ENCODE measurements at places on chromosomes 13 and 19.

DNA sequence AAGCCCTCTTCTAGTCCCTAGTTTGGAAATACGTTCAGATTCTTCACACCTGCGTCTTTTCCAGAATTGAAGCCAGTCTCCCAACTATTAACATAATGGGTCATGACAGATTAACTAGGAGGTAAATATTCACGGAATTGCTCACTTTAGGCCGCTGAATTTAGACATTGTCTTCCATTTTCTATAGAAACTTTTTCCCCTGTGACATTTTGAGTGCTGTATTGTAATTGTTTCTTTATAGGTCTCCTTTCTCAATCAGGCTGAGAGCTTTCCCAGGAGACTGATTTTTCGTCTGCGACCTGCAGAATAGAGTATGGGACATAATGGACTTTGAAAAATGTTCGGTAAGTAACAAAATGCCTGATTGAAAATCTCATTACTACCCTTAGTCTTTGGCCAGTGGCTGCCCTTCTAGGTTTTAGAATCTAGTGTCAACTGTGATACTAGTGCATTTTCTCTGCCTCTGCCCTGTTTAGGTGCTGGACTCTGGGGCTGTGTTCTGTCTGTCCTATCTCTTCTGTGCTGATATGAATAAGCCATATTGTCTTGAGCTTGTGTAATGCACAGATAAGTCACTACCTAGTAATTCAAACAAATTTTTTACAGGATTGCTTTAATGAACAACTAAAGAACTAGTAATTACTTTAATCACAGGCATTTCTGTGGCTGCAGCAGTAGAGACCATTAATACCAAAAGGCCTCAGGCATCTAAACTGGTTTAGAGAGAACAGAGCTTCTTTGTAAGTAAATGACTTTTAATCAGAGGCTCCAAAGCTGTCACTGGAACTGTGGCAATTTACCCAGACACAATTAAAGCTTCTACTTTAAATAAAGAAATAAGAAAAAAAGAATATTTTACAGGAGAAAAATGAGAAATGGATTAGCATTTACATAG lies 122.4 kb upstream of the FREM2 start:
- DNase-seq: peak; percentile 46

DNA sequence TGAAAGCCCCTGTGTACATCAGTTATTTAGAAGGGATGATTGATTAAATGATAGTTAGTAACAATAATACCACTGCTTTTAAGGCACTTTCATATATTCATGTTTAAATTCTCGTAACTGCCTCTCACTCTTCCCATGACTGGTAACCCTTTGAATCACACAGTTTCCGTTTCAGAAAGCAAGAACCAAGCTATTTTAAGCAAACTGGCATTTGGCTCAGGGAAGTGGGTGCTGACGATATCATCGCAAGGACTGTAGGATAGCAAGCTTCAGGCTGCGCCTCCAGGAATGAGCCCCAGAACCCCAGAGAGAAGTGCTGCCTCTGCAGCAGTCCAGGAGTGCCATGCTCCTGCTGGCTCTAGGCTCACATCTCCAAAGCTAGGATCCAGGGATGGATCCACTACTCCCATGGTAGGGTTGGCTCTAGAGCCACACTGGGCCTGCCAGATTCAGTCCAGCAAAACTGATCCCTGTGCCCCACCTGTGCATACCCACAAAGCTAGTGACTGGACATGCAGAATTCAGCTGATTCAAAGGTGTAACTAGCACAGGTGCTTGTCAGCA lies 313.5 kb downstream of the SLC7A1 start:
- no peak for DNase-seq

DNA sequence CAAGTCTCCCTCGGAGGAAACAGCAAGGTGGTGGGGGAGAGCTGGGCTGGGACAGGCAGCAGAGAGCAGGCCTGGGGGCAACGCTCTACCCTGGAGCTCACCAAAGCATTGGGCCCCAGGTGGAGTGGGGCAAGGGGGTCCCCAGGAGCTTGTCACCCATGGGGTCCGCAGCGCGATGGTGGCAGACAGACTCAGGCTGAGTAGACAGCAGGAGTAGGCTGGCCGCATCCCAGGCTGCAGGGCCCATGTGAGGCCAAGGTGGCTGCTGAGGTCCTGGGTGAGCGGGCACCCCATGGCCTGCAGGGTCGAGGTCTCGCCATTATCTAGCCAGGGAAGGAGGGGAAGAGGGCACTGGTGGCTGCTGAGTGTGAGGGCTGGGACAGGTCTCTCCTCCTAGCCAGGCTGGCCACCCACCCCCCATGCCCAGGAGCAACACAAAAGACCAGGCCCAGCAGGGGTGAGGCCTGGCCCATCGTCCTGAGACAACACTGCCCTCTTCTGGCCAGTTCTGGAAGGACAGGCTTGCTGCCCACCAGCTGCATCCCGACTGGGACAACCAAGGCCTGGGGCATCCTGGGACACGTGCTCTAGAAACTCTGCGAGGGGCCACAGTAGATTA lies 33.1 kb downstream of the CEBPG start:
- peak; percentile 55 for DNase-seq

- DNase-seq: peak; percentile 37
These were observed 539 bp downstream of the PLD3 start for GRCh38 chr19:40348961-40349507.

DNA sequence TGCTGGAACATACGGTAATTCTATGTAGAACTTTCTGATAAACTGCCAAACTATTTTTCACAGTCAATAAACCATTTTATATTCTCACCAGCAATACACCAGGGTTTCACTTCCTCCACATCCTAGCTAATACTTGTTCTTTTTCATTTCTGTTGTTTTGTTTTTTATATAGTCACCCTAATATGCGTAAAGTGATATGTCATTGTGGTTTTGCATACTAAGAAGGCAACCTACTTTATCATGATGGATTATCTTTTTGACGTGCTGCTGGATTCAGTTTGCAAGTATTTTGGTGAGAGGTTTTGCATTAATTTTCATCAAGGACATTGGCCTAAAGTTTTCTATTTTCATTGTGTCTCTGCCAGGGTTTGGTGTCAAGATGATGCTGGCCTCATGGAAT lies 1384.1 kb downstream of the UQCRFS1 start:
- no peak for DNase-seq

- DNase-seq: no peak
These were observed 3.2 kb downstream of the ZNF441 start for GRCh38 chr19:11769995-11770394.

DNA sequence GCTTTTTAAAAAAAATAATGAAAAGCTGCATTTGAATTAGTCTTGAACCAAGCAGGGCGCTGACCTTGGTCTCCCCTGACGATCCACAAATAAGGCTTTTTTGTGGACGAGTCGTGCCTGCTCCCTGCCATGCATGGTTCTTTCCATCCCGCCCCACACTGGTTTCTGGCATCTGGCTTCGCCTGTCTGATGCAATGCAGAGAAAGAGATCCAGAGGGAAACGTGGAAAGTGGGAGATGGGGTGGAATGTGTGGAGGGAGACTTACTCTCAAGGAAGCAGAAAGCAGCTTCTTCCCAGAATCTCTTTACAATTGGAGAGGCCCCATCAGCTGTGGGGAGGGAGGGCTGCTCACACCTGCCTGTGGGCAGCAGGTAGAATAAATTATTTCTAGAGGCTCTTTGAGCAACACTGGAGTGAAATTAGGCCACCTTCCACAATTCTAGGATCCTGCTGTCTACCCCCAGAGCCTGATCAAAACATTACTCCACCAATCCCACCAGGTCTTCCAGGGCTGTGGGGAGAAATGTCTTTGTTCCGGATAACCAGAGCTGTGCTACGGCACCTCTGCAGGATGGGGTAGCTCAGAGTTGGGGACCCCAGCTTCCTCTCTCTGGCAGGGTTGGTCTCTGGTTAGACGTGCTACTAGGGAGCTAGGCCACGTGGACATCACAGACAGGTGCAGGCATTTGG lies 183.5 kb downstream of the UQCRFS1 start:
- DNase-seq: no peak

GRCh38 chr19:34082289-34083077 lies 89.8 kb upstream of the LSM14A start:
- peak; percentile 80 for DNase-seq

DNA sequence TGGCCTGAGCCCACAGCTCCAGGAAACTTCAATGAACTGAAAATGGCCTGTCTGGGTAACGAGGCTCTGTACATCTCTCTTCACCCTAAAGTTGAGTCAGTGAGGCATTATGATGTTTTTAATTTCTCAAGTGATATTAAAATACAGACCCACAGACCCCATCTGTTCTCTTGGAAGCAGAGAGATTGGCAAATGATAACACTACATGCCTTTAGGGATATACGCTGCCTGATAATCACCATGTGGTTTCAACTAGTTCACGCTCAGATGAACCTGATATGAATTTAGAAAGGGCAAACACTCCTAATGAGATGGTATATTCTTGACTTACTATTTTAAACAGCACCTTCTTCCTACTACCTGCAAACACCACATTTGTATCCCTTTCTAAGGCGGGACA lies 127.5 kb downstream of the RFC3 start:
- DNase-seq: no peak

DNA sequence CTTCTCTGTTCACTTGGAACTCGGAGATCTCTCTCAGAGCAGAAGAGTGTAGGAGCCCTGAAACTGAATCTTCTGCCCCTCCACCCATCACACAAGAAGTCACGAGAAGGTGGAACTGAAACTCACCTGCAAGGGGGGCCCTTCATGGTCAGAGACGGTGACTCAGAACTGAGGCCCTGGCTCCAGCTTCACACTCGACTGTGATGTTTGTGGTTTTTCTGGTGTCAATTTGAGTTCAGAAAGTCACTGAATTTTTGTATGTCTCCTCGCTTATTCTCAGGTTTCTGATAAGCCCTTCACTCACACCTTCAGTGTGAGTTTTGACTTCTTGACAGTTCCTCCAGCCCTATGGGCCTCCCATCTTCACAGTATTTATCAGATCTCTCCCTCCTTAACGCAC lies 23.1 kb downstream of the SIGLEC5 start:
- no peak for DNase-seq

- DNase-seq: no peak
These were observed 4.2 kb upstream of the ZNF486 start for GRCh38 chr19:20162821-20163220.

GRCh38 chr19:6056801-6057650 lies 53.3 kb downstream of the RFX2 start:
- DNase-seq: no peak

GRCh38 chr13:43003729-43004128 lies 11.7 kb upstream of the EPSTI1 start:
- DNase-seq: no peak

GRCh38 chr13:36713887-36714286 lies 40.1 kb downstream of the SERTM1 start:
- no peak for DNase-seq

DNA sequence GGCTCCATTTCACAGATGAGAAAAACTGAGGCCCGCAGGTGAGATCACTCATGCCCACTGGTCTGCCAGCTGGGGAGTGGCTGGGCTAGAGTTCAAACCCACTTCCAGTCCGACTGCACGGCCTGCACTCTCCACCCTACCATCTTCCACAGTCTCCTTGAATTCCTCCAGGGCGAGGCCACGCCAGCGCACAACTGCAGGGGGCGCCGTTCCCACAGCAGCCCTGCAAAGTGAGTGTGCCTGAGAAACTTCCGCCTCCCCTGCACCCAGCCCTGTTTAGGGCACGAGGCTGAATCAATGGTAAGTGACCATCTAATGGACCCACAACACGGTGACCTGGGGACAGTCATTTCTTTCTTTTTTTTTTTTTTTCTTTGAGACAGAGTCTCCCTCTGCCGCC lies 829 bp upstream of the ATCAY start:
- DNase-seq: no peak

DNA sequence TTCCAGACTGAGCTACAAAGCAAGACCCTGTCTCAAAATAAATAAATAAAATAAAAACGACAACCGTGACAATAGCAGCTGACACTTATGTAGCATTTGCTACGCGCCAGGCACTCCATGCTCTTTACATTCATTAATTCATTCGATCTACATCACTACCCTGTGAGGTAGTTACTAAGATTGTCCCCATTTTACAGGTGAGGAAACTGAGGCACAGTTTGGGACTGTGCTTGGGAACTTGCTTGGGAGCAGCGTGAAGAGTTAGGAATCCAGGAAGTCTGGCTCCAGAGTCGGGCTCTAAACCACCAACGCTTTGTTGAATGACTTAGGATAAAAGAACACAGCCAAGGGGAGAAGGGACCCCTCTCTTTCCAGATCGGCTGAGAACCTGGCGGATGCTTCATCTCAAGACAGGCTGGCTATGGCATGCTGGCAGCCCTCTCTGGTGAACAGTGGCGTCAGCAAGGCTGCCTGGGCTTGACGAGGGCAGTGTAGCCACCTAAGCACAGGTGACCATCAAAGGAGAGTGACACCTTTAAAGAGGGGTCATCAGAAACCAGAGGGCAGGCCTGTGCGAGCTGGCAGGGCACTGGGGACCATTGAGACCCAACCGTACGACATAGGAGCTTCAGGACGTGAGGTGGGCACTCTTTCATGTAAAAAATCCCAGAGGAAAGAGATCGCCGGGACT lies 591 bp downstream of the DOHH start:
- no peak for DNase-seq

GRCh38 chr13:101785858-101786257 lies 333.4 kb downstream of the ITGBL1 start:
- DNase-seq: peak; percentile 7

DNA sequence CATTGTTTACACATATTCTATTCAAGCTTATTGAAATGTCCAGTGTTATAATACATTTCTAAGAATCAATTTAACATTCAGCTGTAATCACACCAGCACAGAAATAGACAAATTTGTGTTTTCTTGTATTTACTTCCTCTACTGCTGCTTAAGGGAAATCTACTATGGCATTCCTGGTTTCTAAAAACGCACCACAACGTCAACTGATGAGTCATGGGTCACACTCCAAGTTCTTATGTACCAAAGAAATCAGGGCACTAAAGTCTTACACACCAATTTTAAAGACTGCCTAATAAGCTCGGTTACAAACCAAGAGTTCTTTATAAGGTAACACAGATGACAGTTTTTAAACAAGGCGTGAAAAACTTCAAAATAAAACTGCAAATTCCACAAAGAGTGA lies 13.2 kb downstream of the LNX2 start:
- no peak for DNase-seq

GRCh38 chr13:93183302-93183701 lies 43.3 kb upstream of the GPC6 start:
- no peak for DNase-seq

DNA sequence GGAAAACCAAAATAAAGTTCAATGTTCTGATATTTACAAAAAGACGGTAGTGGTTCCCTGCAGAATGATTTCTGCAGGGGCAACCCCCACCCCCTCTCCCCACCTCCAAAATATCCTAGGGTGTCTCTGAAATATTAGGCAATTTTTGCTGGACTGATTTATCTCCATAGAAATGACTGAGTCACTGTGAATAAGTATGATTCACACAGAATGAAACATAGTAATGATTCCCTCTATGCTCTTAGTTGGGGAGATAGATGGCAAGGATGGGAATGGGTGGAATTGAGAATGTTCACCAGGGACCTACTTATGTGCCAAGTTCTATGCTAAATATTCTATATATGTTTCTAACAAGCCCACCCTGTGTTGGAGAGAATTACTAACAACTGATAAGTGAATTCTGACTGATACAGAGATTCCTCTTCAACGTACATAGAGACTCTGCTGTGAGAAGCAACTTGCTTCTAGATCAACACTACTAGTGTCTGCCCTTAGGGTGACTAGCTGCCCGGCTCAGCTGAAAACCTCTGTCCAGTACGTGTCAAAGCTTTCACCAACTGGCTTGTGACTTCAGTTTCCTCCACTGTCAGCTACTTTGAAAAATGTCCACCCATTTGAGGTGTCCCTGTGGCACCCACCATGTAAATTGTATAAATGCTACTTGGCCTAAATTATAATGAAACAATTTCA lies 38.4 kb upstream of the RAP2A start:
- DNase-seq: no peak
